Inflammatory macrophage (primary cell): ENCODE measurements at places on chromosomes 4 and X.

GRCh38 chr4:189305500-189305899 is 635.2 kb upstream of the FRG1 start:
- no peak for DNase-seq

- no peak for DNase-seq
Measured at GRCh38 chr4:102593147-102593546, 92.0 kb downstream of the NFKB1 start.

- peak; percentile 11 for DNase-seq
Measured at GRCh38 chr4:122827879-122828601, 1.4 kb downstream of the FGF2 start.

GRCh38 chrX:23483396-23483795 is 148.7 kb downstream of the PTCHD1 start:
- DNase-seq: no peak

DNA sequence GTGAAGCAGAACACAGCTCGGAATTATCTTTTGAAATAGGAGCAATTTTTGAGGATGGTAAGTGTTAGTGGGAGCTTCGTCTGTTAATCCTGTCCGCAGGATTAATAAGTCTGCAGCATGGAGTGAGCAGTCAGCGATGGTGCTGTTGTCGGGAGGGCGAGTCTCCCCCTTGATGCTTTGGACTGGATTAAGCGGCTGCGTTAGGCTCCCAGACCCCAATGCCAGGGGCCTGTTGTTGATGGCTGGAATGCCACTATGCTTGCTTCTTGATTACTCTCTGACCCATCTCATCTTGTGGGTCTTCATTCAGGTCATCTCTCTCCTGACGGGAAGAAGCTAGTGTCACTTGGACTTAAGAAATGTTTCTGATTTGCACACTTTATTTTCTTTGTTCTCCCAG is 332.6 kb downstream of the ARHGAP10 start:
- DNase-seq: no peak

DNA sequence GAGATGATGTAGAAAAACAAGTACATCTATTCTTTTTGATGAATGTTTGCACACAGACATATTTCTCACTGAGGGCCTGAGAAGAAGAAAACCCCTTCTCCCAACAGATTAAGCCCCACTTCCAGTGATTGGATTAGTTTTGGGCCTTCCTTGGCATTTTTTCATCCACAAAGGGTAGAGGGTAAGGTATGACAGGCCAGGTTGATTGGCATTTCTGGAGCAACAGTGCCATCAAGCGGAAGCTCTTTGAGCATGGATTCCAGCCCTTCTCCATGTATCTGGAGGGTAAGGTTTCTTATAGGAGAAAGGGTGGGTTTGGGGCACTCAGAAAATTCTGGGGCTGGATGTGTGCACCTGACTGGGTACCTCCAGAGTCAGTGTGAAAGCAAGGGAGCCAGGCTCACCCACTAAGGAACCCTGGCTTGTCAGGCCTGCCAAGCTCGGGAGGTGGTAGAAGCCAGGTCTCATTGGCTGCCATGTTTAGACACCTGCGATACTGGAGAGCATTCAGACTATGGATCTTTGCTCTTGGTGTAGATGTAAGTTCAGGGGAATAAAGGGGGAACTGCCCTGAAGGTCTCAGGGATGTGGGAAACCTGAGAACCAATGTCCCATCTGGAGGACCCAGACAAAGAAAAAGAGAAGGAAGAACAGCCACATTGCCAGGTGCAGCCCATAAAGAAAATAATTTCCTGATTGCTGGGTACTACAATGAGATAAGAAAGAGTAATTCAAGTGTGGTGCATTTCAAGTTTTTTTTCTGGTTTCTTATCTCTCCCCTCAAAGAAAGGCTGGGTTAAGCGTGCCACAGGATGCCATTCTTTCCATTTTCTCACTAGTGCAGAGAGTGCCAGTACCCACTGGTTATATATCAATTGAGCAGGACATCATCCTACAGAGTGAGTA is 222.3 kb upstream of the AGTR2 start:
- no peak for DNase-seq

GRCh38 chrX:151984328-151984727 is 9.9 kb upstream of the GABRE start:
- peak; percentile 40 for DNase-seq

DNA sequence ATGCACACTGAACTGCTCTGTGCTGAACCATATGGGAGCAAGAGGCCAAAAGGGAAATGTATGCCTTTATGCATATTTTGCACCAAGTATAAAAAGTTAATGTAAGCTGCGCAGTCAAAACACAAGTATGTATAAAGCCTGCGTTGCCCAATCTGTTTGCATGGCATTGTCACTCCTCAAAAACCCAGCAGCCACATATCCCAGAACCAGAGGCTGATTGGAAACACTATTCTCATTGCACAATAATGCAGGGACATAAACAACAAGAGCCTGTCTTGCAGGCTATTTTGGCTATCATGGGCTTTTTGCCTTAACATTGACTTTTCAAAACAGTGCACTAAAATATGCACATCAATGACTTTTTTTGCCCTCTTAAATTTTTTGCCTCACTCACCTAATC is 5.1 kb upstream of the ASB9 start:
- DNase-seq: no peak

DNA sequence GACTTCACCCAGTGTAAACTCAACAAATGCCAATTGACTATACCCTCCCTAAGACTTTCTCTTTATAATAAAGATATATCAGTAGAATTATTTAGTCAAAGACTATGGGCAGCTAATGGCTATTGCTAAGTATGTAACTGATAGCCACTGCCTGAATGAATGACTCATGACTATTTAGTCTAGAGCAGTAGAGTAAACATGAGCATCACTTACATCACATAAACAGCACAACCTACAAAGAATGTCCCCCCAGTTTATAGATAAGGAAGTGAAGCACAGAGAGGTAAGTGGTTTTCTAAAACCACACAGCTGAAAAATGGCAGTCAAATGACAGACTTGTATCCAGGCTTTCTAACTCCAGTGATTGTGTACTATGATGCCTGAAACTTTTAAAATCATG is 507.0 kb downstream of the PPARGC1A start:
- DNase-seq: no peak

DNA sequence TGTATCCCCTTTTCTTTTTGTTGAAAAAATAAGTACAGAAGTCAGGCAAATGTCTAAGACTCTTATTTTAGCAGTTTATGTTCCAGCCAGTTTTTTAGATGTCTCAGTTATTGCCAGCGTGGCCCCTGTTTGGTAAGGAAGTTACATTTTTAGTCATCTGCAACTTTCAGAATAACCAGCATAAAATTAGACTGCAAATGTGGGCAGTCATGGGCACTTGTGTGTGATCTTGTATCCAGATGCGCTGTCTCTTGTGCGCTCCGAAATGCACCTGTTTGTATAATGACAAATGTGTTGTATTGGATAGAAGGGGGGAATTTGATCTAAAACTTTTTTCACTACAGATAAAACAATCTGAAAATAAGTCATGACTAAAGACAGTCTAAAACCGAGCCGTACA is 44.3 kb upstream of the CLCN4 start:
- no peak for DNase-seq

- DNase-seq: no peak
Measured at GRCh38 chr4:107988763-107989035, 990 bp upstream of the HADH start.

DNA sequence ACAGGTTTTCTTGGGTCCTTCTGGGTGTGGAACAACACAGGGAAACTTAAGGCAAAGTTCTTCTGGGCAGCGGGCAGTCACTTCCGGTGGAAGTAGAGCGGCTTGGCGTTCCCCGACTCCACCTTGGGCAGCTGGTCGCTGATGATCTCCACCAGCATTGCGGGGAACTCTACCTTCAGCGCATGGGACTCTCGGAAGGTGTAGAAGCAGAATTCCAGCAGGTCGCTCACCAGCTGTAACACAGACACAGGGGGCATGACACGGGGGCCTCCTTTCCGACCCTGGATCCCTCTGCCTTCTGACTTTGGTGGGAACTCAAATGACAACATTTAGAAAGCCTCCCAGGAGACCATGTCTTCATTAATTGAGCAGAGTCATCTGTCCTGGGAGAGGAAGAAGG is 349.4 kb downstream of the ARHGAP10 start:
- DNase-seq: no peak

DNA sequence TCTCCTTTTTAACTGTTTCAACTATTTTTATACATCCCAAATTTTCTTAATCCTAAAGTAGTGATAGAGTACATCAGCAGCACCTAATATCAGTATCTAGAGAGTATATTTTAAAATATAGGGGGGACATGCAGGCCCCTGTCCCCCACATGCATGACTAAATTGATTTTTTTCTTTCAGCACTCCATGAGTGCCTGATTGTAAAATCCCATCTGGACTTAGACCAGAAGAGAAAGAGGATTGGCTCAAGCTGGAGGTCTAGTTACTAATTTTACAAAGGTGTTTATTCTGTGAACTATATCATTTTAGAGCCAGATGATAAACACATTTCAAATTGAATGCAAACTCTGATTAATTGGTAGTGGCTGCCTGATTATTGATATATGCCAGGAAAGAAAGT is 1533.9 kb upstream of the PABPC4L start:
- DNase-seq: no peak

GRCh38 chrX:39011454-39012221 is 210.4 kb downstream of the MID1IP1 start:
- no peak for DNase-seq
